ENCODE measurements at places on chromosomes 5 and 9.
A peak's percentile ranks its signal among the peaks of the same experiment; 100 is the strongest.

GRCh38 chr9:99105152-99106043 is 485 bp downstream of the TGFBR1 start:
- peak; percentile 49 for DNase-seq

GRCh38 chr9:130537346-130538050 is 41.9 kb upstream of the FUBP3 start:
- DNase-seq, result no peak

DNA sequence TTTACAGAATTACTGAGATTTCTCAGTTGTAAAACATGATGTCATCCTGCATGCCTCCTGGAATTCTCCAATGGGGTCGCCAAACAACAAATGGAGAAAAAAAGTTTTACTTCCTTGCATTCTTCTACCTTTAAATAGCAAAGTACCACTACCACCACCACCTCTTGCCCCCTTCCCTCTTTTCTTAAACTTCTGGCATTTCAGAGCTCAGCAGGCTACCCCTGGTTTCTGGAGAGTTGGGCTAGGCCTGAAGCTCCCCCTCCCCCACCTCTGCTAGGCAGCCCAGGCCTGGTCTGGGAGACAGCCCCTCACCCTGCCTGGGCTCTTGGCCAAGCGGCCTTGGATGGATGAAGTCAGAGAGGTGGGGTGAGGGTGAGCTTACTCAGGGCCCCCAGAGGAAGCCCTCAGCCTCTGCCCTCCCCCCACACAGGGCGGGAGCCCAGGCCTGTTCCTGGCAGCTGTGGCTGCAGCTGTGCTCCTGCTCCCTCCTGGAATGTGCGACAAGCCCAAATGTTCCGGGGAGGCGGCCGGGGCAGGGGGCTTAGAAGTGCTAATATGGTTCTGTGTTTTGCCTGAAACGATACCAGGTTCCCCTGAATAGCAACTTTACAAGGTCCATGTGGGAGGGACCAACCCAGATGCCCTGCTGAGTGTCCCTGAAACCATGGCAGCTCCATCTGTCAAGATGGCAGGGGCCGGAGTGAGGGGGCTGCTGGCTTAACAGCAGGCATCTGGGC is 6.0 kb upstream of the CCIN start:
- no peak for DNase-seq

- DNase-seq, result no peak
These were observed 38.2 kb upstream of the POMT1 start for GRCh38 chr9:131464354-131465000.

DNA sequence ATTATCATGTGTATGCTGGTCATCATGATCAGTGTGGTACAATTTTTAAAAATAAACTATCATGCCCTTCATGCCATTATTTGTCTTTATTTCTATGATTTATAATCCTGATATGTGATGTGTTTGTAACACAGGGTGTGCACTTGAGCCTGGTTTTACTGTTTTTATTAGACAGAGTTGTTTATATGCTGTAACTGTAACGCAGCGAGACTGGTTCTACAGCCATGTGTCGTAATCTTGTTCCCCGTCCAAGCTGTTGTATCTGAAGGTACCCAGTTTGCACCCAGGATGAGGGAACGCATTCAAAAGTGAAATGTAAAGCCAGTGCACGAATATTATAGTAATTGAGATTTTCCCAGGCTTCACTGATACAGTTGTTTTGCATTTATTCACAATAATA is 28.2 kb downstream of the SNX18 start:
- no peak for DNase-seq

GRCh38 chr5:34496260-34496691 is 159.9 kb upstream of the RAI14 start:
- DNase-seq, result no peak

DNA sequence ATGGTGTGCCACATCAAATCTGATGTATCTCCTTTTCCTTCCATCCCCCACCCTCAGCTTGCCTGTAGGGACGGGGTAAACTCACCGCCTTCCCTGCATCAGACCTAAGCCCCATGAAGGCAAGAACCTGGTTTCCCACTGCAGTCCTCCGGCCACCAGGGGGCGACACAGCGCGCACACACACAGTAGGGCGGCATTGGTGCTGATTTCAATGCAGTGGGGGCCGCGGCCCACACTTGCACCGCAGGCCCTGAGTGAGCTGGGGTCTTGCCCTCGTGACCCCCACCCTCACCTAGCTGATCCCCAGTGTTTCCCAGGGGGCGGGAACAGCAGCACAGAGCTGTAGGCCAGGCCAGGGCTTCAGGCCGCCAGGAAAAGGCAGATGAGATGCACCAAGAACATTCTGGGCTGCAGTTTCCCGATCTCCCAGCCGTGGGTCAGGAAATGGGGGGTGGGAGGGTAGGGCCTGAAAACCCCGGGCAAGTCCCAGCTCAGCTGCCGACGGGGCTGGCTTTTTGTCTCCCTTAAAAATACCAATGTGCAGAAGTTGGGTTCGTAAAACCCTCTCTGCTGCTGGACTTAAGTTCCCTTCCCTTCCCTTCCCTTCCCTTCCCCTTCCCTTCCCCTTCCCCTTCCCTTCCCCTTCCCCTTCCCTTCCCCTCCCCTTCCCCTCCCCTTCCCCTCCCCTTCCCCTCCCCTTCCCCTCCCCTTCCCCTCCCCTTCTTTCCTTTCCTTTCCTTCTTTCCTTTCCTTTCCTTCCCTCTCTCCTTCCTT is 19.5 kb downstream of the FAM163B start:
- DNase-seq, result peak; percentile 21

DNA sequence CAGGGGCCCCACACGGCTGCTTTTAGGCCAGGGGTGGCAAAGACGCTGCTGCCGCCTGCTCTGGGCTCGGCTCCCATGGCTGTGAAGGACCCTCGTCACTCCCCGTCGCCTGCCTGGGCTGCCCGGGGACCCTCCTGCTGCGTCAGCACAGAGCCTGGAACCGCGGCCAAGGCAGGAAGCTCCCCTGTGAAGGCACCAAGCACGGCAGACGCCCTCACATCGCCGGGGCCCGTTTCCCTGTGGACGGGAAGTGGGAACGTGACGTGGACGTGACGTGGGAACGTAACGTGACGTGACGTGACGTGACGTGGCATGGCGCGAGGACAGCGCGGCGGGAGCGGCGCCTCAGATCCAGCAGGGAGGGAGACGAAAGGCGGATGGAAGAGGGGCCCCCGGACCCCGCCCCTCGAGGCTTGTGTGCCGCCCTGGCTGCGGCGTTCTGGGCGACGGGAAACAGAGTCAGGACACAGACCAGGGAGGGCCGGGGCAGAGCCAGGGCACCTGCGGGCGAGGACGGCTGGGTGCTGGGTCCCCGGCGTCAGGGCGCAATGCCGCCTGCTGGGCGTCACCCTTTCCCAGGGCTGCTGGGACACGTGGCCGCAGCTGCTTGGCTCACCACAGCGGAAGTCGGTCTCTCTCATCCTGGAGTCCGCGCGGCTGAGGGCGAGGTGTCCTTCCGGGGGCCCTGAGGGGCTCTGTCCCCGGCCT is 53.1 kb downstream of the MRPL36 start:
- no peak for DNase-seq

- DNase-seq, result no peak
These were observed 18.4 kb upstream of the ZNF474 start for GRCh38 chr5:122110987-122111386.
